Ascending aorta (tissue), 2 donors: ENCODE measurements at places on chromosomes 6 and 20.

- DNase-seq: no peak
Observed at GRCh38 chr6:99189823-99190721, 159.4 kb downstream of the FAXC start.

- no peak for DNase-seq
Observed at GRCh38 chr6:129748212-129748900, 38.4 kb upstream of the ARHGAP18 start.

- no peak for DNase-seq
Observed at GRCh38 chr6:33708516-33709204, 2.8 kb downstream of the UQCC2 start.

- DNase-seq: no peak
Observed at GRCh38 chr6:152828431-152828830, 77.8 kb downstream of the VIP start.

DNA sequence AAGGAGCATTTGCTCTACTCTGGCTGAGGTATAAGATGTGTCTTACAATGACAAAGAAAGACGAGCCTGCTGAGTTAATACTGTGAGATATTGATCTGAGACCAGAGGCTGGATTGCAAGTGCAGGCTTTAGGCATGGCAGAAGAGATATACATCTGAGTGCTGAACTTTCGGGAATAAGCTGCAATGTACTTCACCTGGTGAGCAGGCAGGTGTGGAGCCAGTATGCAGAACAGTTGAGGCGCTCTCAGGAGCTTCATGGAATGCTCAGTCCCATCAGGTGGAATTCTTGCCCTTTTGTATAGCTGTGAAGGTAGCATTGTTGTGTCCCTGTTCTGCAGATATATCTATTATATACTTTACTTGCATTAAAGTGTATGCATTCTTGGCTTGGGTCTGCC, 179.3 kb upstream of the RIMS1 start:
- no peak for DNase-seq

GRCh38 chr6:21208081-21208795, 385.3 kb upstream of the SOX4 start:
- DNase-seq: no peak

DNA sequence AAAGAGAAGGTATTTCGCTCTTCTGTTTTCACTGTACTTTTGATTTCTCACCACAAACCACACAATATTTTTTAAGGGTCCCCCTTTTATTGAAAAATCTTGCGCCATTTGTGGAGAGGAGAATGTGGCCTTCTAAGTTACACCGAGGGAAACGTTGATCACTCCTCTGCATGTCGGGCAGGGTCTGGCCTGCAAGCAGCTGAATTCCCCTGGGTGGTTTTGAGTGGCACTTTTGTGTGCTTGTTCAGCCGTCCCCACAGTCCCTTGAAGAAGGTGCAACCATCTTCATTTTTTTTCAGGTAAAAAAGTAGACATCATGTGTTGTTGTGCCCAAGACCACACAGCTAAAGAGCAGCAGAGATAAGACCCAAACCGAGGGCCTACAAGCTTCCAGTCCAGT, 6.1 kb downstream of the GPR31 start:
- no peak for DNase-seq

DNA sequence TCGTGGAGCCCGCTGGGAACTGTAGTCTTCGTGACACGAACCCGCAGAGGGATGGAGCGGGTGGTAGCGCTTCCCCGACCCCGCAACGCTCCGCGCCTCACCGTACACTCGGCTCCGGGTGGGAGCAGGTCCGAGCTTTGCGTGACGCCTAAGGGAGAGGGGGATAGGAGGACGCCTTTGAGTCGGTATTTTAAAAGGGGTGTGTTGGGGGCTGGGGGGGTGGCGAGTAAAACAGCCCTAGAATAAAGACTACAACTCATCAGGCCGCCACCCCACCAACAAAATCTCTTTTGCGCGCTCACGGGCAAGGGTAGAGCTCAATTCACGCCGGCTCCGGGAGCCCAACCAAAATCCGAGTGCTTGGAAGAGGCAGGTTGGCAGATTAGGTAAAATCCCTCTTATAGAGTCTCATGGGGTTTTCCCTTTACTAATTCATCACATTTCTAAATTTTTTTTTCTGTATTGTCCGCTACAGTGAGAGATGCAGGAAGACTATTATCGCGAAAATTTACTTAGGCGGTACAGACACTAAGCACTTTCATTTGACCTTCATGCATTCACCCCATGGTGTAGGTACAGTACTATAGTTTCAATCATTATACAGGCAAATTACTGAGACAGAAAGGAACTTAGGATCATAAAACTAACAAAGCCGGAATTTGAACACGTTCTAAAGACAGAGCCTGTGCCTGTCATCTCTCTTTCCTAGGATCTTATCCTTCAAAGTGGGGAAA, 706 bp upstream of the SNX14 start:
- DNase-seq: no peak

DNA sequence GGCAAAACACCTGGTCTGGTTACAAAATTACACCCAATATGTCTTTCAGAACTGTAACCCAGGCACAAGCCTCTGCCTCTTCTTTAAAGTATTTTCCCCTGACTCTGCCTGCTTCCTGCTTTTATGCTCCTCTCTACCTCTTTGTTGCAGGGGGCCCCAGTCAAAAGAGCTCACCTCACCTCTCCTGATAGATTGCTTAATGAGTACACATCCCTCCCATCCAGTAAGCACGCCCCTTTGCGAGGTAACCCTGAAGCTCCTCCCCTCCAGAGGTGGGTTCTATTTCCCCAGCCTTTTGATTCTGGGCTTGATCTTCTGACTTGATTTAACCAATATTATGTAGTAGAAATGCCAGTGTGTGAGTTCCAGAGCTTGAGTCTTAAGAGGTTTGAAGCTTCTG, 56.6 kb upstream of the EYA2 start:
- no peak for DNase-seq

GRCh38 chr6:148934961-148935360, 188.1 kb downstream of the UST start:
- no peak for DNase-seq

DNA sequence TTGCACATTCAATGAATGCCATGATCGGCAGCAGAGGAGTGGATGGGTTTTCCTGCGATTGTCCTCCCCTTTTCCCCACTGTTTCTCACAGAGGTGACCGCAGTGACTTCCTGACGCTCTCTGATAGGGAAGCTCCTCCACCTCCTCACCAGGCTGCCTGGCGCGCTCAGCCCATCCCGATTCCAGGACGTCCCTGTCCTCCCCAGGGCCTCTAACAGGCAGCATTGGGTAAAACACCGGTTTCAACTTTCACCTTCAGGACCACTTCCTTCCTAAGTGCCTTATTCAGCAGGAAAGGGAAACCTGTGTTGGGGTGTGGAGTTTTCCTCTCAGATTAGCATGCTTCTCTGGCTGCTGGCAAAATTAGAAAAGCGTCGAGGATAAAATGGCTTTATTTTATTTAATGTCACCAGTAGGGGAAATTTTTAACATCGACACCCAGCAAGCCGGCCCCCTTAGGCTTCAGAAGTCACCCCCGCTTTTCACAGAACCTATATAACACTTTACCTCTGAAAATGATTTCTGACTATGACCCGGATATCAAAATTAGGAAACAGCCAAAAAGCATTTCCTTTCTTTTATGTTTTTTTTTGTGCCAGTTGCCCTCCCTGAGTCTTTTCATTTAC, 570.4 kb upstream of the GJE1 start:
- DNase-seq: peak; percentile 60

DNA sequence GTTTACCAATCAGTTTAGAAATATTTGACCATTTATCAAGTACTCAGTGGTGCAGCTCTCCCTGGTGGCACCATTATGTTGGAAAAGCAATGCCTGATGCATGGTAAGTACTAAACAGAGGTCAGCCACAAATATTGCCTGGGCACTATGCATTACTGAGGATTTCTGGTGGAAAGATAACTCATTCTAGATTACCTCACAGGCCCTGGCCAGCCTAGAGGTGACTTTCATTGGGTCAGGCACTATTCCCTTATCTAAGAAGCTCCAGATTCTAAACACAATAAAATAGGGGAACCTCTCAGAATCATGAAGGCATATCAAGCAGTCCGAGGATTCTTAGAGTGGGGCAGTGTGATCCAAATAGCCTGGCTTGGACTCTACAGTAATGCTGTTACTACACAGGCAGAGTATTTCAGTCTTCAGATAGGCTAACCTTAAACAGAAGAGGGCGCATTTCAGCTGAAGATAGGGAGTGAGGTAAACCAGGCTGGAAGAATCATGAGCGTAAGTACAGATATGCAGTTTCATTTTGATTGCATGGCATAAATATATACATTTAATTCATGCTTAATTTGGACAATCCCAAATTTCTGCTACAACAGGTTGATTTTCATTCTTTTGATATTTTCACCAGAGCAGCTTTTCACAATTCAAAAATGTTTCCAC, 12.1 kb downstream of the LGSN start:
- DNase-seq: no peak

DNA sequence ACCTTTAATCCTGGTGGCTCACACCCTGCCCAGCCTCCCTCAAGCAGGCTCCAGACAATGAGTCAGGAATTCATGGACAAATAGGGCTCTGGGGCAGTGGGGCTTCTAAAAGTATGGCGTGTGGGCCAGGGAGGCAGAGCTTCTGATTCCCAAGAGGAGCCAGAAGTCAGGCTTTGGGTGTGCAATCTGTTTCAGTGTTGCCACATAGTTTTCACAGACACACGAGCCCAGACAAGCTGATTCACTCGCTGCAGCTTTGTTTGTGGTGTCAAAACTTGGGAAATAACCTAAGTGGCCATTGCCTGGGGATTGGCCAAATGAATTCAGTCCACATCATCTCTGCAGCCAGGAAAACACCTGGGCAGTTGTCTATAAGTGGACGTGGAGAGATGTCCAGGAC, 9.2 kb downstream of the PEDS1 start:
- peak; percentile 90 for DNase-seq

- DNase-seq: no peak
Observed at GRCh38 chr6:168260420-168260987, 59.1 kb downstream of the DACT2 start.

- DNase-seq: no peak
Observed at GRCh38 chr20:33647603-33648395, 14.3 kb upstream of the C20orf144 start.

DNA sequence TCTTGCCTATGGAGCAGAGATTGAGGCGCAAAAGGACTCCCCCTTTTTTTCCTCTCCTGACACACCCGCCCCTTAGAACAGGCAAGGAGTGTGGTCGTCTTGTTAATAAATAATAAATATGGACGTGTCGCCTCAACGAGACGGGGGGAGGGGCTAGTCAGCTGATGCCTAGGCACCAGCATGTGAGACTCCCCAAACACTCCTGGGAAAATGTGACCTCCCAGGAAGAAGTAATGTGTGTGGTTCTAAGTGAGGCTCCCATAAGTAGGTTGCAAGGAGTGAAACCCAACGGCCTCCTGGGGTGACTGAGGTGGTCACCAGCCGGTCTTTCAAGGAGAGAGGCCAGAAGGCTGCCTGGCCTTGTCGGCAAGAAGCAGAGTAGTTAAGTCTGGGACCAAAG, 1.1 kb upstream of the FAXC start:
- no peak for DNase-seq

DNA sequence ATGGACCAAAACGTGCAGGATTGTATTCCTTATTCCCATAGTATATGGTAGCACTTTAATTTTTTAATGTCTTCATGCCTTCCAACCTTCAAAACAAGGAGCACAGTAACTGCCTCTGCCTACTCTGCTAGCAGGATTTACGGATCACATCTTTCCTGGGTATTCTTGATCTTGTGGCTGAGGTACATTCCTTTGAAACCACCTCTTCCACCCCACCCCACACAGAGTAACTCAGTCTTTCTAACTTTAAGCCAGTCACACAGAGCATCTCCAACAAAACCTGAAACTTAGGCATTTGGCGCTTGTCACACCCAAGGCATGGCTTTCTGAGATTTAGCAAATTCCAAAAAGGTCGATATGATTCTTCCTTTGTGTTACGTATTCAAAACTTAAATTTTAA, 2.3 kb upstream of the ID4 start:
- no peak for DNase-seq

DNA sequence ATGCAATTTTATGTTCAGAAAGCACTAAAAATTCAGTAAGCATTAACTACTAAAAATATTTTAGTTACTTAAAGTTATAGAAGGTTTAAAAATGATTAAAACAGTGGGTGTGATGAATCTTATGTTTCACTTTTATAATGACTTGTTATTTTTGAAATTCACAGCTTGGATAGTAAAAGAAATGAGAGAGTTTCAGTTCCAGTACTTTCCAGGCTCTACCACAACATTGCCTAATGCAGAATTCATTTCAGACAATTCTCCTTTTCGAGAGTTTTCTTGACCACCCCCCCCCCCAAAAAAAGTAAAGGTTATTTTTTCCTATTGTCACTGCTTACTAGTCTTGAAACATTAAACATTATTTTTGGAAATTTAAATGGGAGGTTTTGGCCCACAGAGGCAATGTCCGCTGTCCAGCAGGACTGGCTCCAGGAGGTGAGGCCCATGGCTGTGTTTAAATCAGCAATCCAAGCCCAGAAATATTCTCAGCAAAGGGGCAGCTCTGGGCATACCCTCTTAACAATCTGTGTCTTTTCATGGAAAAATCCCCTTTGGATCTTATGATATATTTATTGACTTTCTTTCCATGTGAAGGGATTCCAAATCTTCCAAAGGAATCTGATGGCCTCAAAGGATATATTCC, 519.9 kb downstream of the MAFB start:
- no peak for DNase-seq

GRCh38 chr6:103027271-103027931, 1633.9 kb downstream of the GRIK2 start:
- no peak for DNase-seq

GRCh38 chr6:89204096-89204495, 13.1 kb downstream of the GABRR1 start:
- no peak for DNase-seq

DNA sequence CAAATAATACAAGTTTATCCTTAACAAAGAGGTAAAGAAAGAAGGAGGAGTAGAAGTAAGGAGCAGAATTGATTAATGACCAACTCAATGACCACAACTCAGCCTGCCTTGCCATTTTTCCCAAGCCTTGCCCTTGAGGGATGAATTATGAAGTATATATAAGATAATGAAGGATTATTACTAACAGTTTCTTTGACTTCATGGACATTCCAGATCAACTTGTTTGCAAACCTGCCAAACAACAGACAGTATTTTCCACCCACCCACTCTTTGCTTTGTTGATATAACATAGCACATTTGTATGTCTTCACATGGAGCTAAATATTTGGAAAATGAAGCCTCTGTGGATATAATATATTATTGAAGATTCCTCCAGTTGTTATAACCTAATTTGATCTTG, 9.9 kb upstream of the C6orf141 start:
- no peak for DNase-seq

GRCh38 chr6:31049518-31049917, 39.2 kb downstream of the MUC22 start:
- DNase-seq: no peak

DNA sequence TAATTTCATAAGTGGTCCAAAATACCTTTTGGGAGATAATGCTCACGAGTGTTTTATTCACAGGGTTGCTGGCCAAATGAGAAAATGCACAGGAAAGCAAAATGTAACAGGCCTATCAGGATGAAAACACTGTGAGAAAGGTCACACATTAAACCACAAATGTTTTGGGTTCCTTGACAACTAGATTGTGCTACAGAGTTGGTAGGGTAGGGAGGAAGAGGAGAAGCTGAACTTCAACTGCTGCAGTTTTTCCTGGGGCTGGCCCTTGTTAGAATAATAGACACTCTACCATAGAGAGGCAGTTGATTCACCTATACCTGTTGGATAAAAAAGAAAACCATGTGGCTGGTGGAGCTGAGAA, 28.1 kb upstream of the PAQR8 start:
- DNase-seq: no peak
